ENCODE measurements at places on chromosomes 4 and X. TPM values are rescaled to one million over a fixed set of nuclear protein-coding genes. Genes with fewer than 3 reads are reported as not detected.

DNA sequence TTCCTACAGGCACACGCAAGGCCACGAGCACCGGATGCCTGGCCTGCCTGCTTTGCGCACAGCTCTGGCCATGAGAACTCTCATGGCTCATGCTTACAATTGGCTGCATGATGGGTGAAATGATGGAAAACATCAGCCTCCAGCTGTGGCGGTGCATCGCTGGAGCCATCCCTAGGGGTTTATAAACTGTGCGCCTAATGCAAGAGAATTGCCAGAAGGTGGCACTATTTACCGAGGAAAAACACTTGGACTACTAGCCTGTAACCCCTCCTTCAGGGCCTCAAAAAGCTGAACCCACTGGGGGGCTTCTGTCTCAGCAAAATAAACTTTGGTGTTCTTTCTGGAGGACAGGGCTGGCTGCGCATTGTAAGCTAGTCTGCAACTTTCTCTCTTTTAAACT lies 51.9 kb downstream of the PHKA2 start:
- DNase-seq: no peak

DNA sequence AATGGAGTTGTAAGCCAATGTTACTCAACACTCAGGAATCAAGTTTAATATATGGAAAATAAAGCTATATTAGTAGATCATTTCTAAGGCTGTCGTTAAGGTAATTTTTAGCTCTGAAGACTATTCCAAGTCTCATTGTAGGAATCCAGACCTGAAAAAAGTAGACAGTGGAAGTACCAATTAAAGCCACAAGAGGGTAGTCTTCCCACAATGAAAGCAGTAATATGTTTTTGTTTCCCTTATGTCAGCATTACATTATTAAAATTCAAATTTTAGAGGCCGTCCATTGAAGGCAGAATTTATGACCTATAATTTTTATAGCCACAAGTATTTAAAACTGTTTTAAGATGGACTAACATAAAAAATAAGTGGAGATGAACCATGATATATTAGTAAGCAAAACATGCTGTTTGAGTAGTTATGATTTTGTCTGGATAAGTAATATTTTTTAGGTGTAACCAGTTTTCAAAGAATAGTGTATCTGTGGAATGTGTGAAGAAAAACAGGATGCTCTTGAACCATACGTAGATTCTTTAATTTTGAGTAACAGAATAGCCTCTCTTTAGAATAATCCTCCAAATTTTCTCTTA lies 372.6 kb upstream of the TECRL start:
- DNase-seq: no peak

GRCh38 chrX:88325634-88326033 lies 421.4 kb upstream of the CPXCR1 start:
- DNase-seq: no peak

GRCh38 chrX:100904433-100904832 lies 24.3 kb downstream of the XKRX start:
- DNase-seq: no peak

GRCh38 chr4:25310803-25311166 lies 1.8 kb upstream of the ZCCHC4 start:
- no peak for DNase-seq

- no peak for DNase-seq
These were observed 313.3 kb upstream of the GATB start for GRCh38 chr4:152074088-152074437.

DNA sequence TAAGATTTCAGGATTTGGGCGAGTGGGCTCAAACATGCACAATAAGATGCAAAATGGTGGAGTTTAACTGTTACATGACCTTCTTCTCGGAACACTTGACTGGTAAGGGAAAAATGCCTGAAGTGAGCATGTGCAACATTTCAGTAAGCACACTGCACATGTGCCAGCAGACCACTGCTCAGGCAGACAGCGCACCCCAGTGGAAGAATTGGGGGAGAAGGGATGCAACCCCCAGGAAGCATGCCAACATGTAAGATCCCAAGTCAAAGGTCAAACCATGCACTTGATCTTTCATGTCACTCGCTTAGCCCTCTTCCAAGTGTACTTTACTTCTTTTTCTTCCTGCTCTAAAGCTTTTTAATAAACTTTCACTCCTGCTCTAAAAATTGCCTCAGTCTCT lies 256.3 kb downstream of the CENPC start:
- DNase-seq: no peak

DNA sequence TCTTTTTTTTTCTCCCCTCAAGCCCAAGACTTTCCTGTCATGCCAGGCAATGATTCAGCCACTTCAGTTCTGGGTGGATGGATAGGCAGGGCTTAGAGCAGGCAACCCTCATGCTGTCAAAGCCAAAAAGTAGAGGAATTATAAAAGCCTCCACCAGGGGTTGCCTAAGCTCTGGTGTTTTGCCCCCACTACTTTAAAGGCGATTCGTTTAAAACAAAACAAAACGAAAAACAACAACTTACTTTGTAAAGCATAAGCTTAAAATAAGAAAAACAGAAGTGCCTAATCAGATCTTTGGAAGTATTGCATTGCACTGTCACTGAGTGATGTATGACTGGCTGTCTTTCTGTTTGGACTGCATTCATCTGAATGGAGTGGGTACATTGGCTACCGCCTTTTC lies 5.3 kb upstream of the IDS start:
- DNase-seq: no peak

DNA sequence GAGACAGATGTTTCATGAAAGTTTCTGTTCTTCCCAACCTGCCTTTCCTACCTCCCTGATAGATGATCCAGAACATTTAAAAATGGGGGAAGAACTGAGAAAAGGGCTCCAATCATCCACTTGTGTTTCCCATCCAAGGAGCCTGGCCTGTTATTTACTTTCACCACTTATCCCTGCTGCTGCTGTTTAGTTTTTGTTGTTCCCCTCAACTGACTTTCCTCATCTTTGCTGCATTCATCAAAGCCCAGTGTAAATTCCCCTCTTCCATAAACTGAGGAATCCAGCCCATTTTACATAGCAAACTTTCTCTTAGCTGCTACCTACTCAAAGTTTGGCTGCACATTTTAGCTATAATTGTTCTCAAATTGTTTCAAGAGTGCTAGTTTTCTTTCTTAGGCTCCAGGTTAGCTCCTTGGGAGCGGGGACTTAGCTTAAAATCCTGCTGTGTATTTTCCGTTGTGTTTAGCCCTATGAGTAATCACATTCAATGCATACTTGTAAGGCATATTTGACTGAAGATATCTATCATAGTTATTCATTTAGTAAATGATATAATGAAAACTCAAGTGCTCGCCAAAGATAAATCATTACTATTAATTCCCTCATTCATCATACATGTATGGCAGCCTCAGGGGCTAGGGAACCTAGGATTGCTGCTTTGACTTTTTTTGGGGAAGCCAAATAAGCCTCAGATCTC lies 1.4 kb upstream of the PTPN13 start:
- no peak for DNase-seq

GRCh38 chr4:138010639-138011038 lies 231.5 kb downstream of the SLC7A11 start:
- no peak for DNase-seq

DNA sequence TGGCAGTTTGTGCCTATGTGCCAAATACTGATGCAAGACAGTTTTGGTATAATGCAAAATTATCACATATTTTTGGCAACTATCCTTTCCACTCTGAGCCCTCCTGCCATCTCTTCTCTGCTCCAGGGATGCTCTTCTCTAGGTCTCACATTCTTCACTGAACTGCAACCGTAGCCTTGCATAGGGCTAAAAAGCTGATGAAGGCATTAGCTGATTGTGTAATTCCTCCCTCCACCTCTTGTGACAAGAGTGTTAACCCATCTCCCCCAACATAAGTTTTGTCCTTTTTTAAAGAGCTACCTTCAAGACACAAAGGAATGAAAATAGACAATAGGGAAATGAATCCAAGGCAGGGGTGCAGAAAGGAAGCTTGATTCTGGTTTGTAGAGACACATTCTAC lies 33.1 kb upstream of the ANK2 start:
- no peak for DNase-seq

GRCh38 chrX:43699475-43699874 lies 43.4 kb downstream of the MAOA start:
- DNase-seq: no peak

DNA sequence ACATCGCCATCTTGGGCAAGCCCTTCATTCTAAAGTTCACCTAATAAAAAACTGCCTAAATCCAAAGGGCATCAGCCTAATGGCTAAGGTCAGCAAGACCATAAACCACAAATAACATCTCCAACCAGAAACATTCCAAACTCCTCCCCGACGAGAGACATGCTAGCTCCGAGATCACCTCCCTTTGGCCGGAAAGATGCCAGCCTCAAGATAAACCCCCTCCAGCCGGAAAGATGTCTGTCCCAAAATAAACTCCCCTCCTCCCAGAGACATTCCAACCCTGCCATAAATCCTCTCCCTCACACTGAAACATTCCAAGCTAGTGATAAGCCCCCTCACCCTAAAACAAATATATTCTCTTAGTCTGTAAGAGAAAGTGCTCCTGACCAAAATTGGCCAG lies 13.3 kb upstream of the DYNLT3 start:
- DNase-seq: no peak

Gene PPAT
- total RNA-seq: 3.7 TPM

Gene ERCC6L
- 0.74 TPM for total RNA-seq

Gene ASB9
- 2.0 TPM for total RNA-seq

Gene MAGEA1
- not detected for total RNA-seq

Gene COL4A5
- 36.3 TPM for total RNA-seq

Data from vagina (tissue), 2 donors.